NCI-H460 (cell line): ENCODE measurements at places on chromosomes 6 and 20. TPM values are rescaled to one million over a fixed set of nuclear protein-coding genes. Genes with fewer than 3 reads are reported as not detected.

Gene OTOR
- total RNA-seq, result not detected in 2 replicates

Gene MAFB
- total RNA-seq, result 0.09 TPM in 1 of 2 replicates, not detected in the other

Gene TPBG
- total RNA-seq, result 1.6 and 1.9 TPM in 2 replicates

- no peak for DNase-seq
Observed at GRCh38 chr6:41257369-41258195, 28.9 kb downstream of the TREM1 start.

- DNase-seq, result no peak
Observed at GRCh38 chr6:137652961-137653705, 158.9 kb upstream of the OLIG3 start.

DNA sequence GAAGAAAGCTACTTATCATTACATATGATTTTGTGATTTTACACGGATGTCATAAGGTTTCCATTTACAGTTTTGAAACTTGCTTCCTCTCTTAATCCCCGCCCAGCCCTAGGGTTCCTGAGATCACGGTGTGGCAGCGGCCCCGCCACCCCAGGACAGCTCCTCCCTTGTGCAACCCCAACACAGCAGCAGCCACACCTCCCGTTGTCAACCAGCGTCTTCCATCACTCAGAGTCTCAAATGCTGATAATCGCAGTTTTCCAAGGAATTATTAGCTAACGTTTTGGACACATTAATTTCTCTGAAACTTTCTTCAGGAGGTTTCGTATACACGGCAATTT is 204.8 kb downstream of the THBS2 start:
- no peak for DNase-seq

- DNase-seq, result no peak
Observed at GRCh38 chr6:84623956-84624680, 140.3 kb downstream of the TBX18 start.

- no peak for DNase-seq
Observed at GRCh38 chr20:38113401-38114325, 51.4 kb downstream of the TGM2 start.

DNA sequence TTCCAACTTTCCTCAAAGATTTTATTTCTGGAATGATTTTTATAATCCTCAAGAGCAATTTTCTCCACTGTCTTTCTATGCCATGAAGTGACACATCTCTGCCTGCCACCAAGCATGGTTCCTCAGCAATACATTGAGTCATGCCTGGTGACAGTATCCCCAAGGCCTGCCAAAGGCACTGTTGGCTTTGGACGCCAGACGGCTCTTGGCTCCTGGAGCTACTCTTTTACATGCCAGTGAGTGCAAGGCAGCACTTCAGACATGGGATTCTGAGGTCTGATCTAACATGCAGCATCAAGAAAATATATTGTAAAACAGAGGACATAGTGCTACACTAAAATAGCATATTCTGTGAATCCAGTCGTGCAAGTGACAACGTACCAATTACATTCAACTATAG is 20.1 kb upstream of the PLEKHG1 start:
- DNase-seq, result no peak

- no peak for DNase-seq
Observed at GRCh38 chr6:134436950-134437349, 119.0 kb upstream of the SGK1 start.
